HepG2 (cell line): ENCODE measurements at places on chromosomes 6 and 20. TPM values are rescaled to one million over a fixed set of nuclear protein-coding genes. Genes with fewer than 3 reads are reported as not detected.
A peak's percentile ranks its signal among the peaks of the same experiment; 100 is the strongest.

Gene USP49
- 2.9 TPM in 2 replicates for total RNA-seq

GRCh38 chr6:127391094-127391953, 47.9 kb upstream of the ECHDC1 start:
- DNase-seq: no peak

- peak; percentile 38 for DNase-seq
Observed at GRCh38 chr6:85864453-85865401, 222.0 kb upstream of the SYNCRIP start.

DNA sequence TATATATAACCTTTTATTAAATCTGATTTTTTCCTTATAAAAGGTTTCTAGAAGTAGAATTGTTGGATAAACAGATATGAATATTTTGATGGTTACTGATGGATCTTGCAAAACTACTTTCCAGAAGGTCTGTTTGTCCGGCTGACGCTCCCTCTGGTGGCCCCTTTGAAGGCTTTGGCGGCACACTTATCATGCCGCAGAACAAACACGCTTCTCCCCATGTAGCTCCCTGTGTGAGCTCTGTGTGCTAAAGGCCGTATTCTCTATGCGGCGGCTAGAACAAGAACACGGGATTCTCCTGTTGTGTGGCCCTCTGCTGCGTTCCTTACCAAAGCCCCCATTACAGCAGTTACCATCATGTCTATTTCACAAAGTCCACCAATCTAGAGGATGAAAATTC, 30.0 kb downstream of the PPP1R3G start:
- peak; percentile 91 for DNase-seq

- peak; percentile 65 for DNase-seq
Observed at GRCh38 chr20:62405108-62405980, 1.7 kb downstream of the CABLES2 start.

DNA sequence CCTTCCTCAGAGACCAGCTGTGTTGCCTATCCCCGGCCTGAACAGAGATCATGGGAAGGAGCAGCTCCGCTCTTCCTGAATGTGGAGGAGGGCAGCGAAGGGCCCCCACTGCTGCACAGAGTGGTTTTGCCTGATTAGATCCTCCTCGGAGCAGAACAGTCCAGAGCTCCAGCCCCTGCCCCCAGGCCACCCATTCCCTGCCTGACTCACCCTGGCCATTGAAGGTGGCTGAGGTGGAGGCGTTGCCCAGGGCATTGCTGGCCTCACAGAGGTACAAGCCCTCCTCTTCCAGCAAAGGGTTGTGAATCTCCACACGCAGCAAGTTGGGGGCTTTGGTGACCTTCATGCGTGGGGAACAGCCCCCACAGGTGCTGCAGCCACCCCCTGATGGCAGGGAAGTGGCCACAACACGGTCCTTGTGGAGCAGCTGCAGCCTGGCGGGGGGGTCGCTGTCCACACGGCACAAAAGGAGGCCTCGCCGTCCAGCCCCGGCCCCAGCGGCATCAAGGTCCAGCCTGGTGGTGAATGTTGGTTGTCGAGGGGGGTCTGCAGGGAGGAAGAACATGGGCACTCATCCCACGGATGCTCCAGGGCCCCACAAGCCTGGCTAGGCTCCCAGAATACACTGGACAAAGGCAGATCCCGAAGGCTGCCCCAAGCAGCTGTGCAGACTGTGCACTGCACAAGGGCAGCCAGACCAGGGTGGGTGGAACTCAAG, 14.7 kb downstream of the SIGLEC1 start:
- no peak for DNase-seq

DNA sequence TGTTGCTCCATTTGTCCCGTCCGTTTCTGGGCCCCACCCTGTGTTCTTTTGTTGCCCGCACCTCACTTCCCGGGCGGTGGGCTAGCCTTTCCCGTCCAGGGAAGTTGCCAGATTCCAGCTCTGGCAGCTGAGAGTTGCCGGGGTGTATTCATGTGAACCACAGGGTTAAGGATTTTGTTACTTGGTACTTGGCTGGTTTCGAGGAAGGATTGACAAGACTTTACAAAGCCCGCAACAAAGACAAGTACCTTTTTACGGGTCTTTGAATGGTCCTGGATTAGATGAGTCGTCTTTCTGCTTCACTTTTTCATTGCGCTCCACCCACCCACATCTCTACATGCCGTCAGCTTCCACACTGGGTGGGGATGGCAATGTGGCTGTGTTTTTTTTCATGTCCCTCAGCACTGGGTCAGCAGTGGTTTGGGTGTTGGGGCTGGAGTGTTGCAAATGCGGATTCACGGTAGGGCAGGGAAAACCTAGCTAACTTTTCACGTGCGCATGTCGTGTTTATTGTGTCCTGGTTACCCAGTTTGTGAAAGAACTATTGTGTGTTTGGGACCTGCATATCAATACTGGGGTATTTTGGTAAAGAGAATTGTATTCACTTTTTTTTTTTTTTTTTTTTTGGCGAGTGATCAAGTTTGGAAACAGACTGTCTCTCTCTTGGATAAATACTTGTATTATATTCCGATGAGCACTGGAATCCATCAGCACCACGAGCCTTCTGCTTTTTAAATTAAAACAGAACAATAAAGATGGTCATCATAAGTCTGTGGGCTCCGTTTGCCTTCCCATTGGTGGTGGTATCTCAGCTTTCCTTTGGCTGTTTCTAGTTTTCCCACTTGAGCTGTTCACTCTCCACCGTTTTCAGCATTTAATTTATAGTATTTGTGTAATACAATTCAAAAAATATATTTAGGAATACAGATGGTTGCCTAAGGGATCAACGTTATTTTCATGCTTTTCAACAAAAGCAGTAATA, 1.2 kb downstream of the DUSP22 start:
- DNase-seq: no peak

Gene PPIL6
- total RNA-seq: 0.22 TPM in 1 of 2 replicates, not detected in the other

DNA sequence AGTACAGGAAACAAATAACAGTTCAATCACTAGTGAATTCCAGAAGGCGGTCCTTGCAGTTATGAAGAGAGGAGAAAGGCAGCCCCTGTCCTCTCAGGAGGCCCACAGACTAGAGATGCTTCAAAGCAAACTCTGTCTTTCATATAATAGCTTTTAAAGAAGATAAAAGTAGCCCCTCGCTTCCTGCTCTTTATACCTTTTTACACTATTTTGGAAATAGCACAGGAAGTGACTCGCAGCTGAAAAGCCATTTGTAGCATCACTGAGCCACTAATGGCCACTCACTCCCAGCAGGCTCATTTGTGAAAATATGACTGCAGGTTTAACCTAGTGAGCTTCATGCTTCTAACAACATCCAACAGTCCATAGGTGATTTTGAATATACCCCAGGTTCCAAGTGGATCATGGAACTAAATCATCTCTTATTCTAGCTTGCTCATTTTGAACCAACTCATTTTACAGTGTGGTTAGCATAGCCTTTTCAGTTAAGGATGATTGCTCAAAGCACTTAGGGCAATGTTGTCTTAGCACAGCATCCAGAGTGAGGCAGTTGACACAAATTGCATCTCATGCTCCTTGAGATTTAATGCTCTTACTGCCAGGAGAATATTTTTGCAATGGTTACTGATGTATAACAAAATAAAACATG, 136.0 kb upstream of the NRSN1 start:
- no peak for DNase-seq

- DNase-seq: peak; percentile 99
Observed at GRCh38 chr20:33909331-33909921, 84.3 kb upstream of the RALY start.

GRCh38 chr6:101722991-101723579, 329.6 kb downstream of the GRIK2 start:
- DNase-seq: no peak

- DNase-seq: no peak
Observed at GRCh38 chr6:2063547-2063946, 181.9 kb downstream of the GMDS start.

- peak; percentile 91 for DNase-seq
Observed at GRCh38 chr6:47126647-47127391, 84.7 kb upstream of the ADGRF1 start.

Gene SRMS
- not detected in 2 replicates for total RNA-seq

- DNase-seq: no peak
Observed at GRCh38 chr6:89264296-89264695, 47.1 kb upstream of the GABRR1 start.

Gene SLC22A2
- total RNA-seq: not detected in 2 replicates

Gene PSMB8
- total RNA-seq: 64.7 and 74.9 TPM in 2 replicates

- no peak for DNase-seq
Observed at GRCh38 chr20:46129955-46130481, 11.9 kb downstream of the CD40 start.

DNA sequence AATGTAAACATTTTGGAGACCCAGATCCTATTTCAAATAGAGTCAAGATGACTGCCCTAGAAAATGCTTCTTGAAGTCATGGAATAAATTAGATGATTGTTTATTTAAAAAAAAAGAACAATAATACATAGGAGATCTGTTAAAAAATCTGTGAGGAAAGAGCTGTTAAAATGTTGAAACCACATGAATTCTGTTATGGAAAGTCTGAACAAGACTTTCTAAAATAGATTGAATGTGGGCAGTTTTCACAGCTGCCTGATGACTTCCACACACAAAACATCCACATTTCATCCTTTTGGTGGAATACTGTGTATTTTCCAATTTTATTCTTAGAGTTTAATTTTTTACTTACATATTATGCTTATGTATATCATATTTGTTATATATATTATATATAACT, 186.1 kb downstream of the LAMA2 start:
- DNase-seq: no peak

GRCh38 chr6:156114541-156114940, 658.9 kb upstream of the NOX3 start:
- DNase-seq: no peak

Gene RIPOR2
- 0.02 and 0.06 TPM in 2 replicates for total RNA-seq

Gene DLL1
- total RNA-seq: not detected in 2 replicates
